ENCODE measurements at places on chromosomes 4 and X. TPM values are rescaled to one million over a fixed set of nuclear protein-coding genes. Genes with fewer than 3 reads are reported as not detected.

DNA sequence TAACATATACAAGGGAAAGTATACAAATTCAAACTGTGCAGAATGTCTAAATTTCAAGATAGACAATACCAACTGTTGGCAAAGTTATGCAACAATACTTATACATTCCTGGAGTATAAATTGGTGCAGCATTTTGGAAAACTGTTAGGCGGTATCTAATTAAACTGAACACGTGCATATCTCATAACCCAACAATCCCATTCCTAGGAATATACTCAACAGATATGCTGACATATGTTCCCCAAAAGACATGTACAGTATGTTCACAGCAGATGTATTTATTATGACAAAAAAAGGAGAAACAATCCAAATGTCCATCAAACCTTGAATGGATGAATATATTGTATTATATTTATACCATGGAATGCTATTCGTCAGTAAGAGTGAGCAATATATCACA, 16.4 kb upstream of the FAM9B start:
- DNase-seq: no peak

DNA sequence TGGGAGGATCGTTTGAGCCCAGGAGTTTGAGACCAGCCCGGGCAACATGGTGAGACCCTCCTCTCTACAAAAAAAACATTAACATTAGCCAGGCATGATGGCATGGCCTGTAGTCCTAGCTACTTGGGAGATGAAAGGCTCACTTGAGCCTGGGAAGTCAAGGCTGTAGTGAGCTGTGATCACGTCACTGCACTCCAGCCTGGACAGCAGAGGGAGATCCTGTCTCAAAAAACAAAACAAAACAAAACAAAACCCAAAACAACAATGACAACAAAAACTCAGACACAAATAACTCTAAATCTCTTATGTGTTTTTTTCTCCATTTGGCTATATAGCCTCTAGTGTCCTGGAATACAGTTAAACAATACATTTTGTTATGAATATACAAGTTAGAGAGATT, 127.3 kb upstream of the STK26 start:
- no peak for DNase-seq

- no peak for DNase-seq
Observed at GRCh38 chr4:25535278-25535677, 120.4 kb upstream of the SLC34A2 start.

DNA sequence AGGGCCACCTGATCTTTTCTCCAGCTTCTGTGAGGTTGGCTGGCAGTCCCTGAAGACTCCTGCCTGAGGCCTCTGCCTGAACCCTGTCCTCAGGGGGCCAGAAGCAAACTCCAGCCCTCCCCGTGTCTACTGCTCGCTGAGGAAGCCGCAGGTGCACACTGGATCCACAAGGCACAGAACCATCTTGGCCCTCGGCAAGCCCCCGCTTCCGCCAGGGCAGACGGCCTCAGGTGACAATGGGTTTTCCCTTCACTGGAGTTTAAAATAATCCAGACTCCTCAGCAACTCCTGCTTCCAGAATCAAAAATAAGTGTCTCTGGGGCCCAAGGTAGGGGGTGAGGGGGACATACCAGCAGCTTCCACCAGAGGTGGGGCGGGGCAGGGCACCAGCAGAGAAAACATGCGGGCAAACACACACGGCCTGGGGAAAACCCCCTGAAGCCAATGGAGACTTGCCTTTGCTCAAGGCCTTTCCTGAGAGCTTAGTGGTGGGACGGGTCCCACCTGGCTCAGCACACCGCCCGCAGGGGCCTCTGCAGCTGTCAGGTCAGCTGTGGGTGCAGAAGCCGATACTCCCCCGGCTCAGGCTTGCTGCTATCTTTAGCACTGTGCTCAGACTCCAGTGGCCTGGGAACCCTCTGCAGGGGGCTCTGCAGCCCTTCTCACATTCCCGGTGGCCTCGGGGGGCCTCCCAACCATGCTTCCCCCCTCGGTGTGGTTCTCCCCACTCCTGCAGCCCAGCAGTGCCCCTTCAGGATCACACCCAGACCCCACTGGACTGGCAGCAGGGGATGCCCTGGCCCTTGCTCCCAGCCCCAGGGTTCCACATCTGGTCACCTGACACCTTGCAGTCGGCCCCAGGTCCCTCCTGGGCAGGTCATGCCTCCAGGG, 1.9 kb downstream of the MYL5 start:
- no peak for DNase-seq

- DNase-seq: no peak
Observed at GRCh38 chr4:168769416-168769815, 240.6 kb downstream of the CBR4 start.

GRCh38 chrX:103730796-103731493, 20.2 kb downstream of the TMEM31 start:
- DNase-seq: no peak

DNA sequence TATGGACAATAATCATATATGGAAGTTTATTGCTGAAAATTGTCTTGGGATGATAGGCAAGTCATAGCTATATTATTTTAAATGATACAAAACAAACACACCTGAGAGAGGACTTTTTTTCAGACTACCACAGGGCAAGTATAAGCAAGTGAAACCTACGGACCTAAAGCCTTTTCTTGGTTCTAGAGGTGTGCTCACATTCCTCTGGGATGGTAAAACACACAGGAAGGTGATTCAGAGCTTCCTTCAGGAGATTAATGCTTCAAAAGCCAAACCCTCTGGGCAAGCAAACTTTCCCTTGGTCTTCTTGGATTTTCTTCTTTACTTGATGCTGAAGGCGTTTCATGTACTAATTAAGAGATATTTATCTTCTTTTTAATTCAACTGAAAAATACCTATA, 60.1 kb upstream of the ACSL4 start:
- no peak for DNase-seq

DNA sequence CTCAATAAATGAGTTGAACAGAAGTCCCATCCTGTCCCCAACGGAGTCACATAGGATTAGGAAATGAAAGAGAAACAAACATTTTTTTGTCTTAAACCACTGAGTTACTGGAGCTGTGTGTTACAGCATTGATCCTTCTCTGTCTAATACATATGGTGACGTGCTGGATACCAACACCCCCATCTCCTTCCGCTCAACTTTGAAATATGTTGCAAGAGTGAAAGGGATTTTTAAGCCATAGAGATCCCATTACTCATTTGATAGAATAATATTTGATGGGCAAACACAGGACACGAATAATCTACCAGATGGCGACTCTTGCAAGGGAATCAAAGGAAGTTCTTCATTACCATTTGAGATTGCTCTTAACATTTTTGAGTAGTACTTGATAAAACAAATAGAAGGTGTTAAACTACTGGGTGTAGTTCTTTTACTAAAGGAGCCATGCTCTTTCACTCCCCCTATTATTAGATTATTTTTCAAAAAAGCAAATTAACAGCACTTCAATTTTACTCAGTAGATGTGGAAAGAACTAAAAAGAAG, 140.5 kb downstream of the PACRGL start:
- no peak for DNase-seq

Gene RAB40A
- total RNA-seq: not detected

- DNase-seq: no peak
Observed at GRCh38 chrX:69088171-69088938, 76.9 kb downstream of the PJA1 start.

Gene FAM53A
- total RNA-seq: 3.5 TPM

Gene LONRF3
- 8.4 TPM for total RNA-seq

DNA sequence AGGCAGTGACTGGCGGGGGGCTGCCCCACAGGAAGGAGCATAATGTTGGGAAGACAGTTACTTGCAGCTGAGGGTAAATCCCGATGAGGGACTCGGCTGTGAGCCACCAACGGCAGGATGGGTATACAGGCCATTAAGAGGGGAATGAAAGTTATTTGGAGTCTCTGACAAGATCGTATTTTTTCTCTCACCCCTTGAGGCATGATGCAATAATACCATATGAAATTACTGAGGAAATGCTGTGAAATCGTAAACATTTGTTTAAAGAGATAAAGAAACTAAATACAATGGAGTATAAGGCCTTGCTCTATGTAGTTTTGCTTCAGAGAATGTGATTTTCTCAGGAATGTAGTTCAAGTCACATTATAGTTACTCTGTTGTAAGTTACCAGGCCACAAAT, 12.7 kb downstream of the IL1RAPL1 start:
- DNase-seq: no peak

DNA sequence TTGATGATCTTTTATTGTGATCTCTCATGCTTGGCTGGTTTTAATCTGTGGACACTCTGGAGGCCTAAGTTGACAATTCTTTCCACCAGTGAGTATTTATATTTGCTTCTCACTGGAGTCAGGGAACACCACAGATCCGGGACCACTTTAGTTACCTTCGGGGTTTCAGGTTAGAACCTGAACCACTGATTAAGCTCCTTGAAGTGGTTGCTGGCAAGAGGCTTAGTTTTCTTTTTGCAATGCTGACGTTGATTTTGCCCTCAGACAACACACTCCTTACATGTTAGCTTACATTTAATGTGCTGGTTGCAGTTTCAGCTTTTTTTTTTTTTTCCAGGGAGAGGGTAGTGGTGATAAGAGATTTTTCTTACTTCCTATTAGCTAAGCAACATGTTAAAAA, 10.5 kb upstream of the ZNF330 start:
- no peak for DNase-seq

- peak; percentile 68 for DNase-seq
Observed at GRCh38 chrX:47751670-47752069, 85.0 kb upstream of the ZNF81 start.

DNA sequence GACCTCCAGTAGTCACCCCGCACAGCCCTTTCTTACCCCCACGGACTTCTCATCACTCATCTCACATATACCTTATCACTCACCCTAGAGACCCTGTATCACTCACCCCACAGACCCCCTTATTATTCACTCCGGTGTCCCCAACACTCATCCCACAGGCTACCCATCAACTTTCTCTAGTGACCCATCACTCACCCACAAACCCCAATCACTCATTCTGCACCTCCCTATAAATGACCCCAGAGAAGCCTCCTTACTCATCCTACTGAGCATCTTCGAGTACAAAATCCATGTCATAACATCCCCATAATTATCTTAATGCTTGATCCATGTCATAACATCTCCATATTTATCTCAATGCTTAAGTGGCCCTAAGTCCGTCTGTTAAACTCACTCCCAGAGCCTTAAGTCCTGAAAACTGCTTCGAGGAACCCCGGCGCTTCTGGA, 934 bp downstream of the ZNF41 start:
- DNase-seq: no peak

DNA sequence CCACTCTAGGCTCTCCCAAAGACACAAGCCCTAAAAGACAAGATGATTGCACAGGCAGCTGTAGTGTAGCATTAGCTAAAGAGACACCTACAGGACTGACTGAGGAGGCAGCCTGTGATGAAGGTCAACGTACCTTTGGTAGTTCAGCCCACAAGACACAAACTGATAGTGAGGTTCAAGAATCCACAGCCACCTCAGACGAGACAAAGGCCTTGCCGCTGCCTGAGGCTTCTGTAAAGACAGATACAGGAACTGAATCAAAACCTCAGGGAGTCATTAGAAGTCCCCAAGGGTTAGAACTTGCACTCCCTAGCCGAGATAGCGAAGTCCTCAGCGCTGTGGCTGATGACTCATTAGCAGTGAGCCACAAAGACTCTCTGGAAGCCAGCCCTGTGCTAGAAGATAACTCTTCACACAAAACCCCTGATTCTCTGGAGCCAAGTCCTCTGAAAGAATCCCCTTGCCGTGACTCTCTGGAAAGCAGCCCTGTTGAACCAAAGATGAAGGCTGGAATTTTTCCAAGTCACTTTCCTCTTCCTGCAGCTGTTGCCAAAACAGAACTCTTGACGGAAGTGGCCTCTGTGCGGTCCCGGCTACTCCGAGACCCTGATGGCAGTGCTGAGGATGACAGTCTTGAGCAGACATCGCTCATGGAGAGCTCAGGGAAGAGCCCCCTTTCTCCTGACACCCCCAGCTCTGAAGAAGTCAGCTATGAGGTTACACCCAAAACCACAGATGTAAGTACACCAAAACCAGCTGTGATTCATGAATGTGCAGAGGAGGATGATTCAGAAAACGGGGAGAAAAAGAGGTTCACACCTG, 306.3 kb downstream of the ANK2 start:
- DNase-seq: no peak

- DNase-seq: no peak
Observed at GRCh38 chr4:40335525-40335894, 377 bp downstream of the CHRNA9 start.

Gene COX7B
- 144 TPM for total RNA-seq

Gene SMR3B
- total RNA-seq: not detected

DNA sequence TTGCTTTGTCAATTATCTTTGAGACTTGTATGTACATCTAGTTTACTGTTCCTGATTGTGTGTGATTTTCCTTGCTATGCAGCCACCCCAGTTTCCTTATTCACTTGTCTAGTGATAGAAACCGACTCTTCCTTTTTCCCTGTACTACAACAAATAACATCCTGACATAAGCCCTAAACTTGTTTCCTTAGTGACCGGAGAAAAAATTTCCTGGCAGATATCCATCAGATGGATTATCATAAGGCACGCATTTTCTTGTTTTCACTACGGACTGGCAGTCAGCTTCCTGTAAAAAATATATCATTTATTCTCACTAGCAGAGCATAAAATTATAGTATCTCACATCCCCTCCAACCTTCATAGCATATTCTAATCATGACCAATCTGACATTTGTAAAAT, 410.7 kb downstream of the CENPC start:
- no peak for DNase-seq

Gene CHRDL1
- total RNA-seq: 0.56 TPM

DNA sequence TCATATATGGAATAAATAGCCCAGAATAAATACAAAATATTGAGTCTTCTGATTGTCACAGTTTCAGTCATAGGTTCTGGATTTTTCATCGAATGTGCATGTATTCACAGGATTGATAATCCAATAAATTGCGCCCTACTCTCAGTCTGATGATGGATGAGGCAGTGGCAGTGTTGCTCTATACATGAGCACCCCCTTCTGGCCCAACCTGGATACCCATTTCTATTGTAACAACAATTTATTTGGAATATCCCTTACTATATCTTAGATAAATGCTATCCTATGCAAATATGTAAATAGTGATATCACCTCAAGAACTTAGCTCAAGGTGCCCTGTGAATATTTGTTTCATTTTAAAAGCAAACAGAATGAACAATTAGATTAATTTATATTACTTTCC, 733.7 kb upstream of the PABPC4L start:
- no peak for DNase-seq

Gene F8
- 25.0 TPM for total RNA-seq

GRCh38 chrX:11557120-11557519, 108.6 kb downstream of the ARHGAP6 start:
- no peak for DNase-seq

- no peak for DNase-seq
Observed at GRCh38 chrX:47497271-47497888, 14.4 kb upstream of the ZNF41 start.

Gene FRMD7
- 0.07 TPM for total RNA-seq

Gene PRR32
- not detected for total RNA-seq

Gene MAGEA12
- not detected for total RNA-seq
